ENCODE measurements at places on chromosomes 5 and 9.

GRCh38 chr9:123996731-123997421 is 14.7 kb upstream of the LHX2 start:
- no peak for DNase-seq

- no peak for DNase-seq
Measured at GRCh38 chr9:91933556-91934352, 16.3 kb downstream of the ROR2 start.

DNA sequence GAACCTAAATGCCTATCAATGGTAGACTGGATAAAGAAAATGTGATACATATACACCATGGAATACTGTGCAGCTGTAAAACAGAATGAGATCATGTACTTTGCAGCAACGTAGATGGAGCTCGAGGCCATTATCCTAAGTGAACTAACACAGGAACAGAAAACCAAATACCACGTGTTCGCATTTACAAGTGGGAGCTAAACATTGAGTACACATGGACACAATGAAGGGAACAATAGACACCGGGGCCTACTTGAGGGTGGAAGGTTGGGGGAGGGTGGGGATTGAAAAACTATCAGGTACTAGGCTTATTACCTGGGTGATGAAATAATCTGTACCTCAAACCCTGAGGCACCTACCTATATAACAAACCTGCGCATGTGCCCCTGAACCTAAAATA is 22.4 kb upstream of the DEPDC1B start:
- DNase-seq: no peak

DNA sequence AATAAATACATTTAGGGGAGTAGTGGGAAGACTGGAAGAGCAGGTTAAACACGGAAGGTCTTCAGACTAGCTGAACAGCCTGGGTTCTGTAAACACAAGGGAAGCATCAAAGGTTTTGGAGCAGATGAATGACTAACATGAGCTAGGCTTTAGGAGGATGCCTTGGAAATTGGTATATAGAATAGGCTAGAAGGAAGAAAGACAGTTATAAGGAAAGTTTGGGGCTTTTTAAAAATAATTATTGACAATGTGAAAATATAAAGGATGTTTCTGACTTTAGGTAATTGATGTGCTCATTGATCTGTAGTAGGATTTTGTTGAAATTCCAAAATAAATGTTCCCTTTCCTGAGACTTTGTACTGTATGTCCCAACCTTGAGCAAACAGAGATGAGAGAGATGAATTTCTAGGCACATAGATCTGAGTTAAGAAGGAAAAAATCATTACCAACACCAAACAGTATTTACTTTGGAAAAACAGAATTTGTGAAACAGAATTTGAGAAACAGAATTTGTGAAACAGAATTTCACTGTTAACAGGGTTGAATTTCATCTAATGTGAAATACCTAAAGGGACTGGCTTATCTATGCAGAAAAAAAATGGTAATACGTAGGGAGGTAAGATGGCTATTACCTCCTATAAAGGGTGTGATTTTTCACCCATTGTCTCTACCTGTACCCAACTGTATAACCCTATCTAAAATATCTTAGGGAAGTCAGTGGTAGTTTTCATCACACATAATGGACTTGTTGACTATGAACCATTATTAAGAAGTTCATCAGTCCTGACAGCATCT is 28.8 kb downstream of the SKP2 start:
- no peak for DNase-seq

- peak; percentile 85 for DNase-seq
Measured at GRCh38 chr9:91948597-91949391, 1.2 kb downstream of the ROR2 start.

- DNase-seq: no peak
Measured at GRCh38 chr5:101915554-101915953, 380.5 kb downstream of the SLCO4C1 start.

GRCh38 chr9:98430535-98431292 is 175.3 kb upstream of the TBC1D2 start:
- no peak for DNase-seq

GRCh38 chr5:33184367-33184766 is 256.4 kb upstream of the TARS1 start:
- no peak for DNase-seq

GRCh38 chr5:43569236-43569746 is 12.4 kb upstream of the PAIP1 start:
- no peak for DNase-seq

DNA sequence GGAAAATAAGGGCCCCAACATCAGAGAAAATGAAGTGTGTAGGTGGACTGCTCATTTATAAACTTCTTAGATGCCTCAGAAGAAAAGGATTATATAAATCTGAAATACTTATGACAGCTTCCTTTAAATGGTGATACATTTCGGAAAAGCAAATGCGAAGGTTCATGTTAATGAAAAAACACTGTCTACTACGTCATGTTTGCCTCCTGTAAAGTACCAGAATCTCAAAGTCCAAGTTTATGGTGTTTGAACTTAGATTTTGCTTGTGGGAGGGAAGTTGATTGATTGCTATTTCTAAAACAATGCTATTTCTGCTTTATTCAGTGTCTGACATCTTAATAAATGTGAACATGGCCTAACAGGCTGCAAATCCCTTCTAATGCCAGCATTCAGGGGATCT is 514.6 kb downstream of the ZNF608 start:
- DNase-seq: no peak

DNA sequence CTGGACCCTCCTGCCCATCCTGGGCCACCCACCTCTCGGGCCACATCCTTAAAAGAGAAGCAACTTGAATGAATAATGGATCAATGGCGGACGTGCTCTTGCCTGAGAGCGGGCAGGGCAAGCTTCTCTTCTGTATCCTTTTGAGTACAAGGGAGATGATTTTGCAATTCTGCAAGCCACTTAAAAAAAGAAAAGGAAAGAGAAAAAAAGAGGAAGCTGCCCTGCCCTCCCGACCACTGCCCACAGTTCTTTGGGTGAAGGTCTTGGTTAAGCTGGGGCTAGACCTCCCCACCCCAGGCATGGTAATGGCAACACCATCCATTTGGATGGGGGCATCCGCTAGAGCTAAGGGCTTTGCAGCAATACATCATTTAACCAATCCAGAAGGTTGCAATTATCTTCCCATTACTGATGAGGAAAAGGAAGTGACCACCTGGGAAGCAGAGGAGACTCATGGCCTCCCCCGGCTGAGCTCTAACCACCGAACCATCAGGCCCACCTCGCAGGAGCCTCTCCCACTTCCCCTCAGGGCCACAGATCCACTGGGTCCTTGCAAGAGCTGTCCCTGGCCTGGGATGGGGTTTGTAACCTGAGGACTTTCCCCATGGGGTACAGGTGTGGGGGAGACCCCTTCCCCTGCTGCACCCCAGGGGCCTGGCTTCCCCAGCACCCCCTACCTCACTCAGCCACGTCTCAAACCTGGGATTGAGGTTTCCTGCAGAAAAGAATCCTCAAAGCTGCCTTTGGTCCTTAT is 27.8 kb upstream of the LAMC3 start:
- DNase-seq: no peak

DNA sequence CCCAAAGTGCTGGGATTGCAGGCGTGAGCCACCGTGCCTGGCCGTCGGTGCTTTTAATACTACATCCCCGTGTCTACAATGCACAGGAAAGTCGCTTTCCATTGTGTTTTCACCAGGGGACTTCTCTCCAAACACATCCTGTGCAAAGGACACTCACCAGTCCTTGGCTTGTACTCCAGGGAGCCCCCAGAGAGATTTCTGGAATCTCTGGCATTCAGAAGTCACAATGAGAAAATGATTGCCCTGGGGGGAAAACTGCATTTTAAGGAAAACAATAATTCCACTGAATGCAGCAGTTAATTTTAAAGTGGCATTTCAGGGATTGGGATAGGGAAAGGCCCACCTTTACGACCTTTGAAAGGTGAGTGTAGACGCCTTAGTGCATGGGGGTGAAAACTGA is 112.0 kb downstream of the ADAMTS16 start:
- no peak for DNase-seq

GRCh38 chr9:28051559-28052503 is 478.6 kb upstream of the C9orf72 start:
- no peak for DNase-seq

DNA sequence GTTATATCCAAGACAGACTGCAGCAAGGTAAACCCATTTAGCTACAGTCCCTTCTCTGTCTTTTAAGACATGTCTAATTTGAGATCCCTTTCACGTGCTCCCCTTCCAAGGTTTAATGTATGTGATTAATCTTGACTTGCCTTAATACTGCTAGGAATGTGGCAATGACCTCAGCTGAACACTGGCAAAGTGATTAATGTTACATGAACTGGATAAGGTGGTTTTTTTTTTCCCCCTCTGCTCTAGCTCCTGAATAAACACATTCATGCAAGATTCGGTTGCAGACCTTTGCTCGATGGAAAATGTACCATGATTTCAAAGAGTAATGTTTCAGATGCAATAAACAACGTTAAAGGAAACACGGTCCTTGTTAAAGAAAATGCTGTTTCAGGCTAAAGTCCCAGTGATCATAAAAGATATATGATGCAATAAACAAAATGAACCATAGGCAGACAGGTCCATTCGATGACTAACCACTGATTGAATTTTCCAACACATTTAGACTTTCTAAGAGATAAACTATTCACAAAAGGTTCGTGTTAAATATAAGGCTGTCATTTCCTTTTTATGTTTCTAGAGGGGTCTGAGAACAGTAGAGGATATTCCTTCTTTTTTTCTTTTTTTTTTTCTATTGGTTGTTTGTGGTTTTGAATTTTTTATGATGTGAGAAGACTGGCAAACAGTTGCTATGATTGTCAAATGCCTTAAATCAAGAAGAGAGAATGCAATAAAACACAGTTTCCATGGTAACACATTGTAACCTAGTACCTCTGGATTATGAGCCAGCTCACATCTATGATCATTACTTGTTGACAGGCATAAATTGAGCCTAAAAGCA is 44.7 kb upstream of the ZNF608 start:
- no peak for DNase-seq

- DNase-seq: no peak
Measured at GRCh38 chr9:129416821-129417539, 203.9 kb downstream of the C9orf50 start.

DNA sequence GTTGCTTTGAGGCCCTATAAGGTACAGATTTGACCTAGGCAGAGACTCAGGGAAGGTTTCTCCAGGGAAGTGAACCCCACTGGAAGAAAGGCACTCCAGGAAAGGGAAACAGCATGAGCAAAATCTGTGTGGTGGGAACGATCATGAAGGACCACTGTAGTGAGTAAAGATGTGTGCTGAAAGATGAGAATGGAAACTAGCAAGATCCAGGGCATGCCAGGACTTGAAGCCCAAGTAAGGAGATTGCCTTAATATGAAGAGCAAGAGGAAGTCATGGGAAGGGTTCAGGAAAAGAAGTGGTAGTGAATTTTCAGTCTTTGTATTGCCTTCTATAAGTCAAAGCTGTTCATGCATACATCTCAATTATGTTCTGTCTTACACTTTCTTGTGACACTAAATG is 55.2 kb upstream of the SLIT3 start:
- no peak for DNase-seq

DNA sequence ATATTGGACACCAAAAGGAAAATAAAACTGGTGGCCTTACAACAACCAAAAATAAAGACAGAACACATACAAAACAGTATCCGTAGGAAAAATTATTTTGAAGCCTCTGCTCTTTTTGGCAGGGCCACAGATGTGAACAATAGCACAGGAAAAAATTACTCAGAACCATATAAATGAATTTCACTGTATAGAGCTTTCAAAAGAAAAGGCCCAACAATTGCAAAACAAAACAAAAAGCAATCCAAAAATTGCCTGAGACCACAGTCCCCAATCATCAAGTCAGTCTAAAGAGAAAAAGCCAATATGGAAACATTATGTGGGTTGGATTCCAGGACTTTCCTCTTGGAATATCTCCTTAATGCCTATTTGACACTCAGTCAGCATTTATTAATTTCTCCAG is 243.8 kb downstream of the CEMIP2 start:
- DNase-seq: no peak

DNA sequence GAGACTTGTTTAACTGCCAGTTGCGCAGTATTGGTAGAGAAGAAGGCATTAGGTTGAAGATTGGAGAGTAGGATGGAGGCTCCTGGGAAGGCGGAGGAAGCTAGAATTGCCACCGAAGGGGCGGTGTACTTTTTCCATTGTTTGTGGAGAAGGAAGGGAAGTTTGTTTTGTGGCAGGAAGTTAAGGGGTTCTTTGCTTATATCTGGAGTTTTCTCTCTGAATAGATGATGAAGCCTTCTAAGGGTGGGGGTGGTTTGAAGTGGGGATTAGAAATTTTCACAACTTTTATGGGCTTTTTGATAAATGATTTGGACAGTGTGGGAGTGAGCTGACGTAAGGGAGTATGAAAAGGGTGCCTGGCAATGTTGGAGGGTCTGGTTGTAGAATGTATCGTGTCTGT is 59.3 kb downstream of the SNX30 start:
- DNase-seq: no peak

DNA sequence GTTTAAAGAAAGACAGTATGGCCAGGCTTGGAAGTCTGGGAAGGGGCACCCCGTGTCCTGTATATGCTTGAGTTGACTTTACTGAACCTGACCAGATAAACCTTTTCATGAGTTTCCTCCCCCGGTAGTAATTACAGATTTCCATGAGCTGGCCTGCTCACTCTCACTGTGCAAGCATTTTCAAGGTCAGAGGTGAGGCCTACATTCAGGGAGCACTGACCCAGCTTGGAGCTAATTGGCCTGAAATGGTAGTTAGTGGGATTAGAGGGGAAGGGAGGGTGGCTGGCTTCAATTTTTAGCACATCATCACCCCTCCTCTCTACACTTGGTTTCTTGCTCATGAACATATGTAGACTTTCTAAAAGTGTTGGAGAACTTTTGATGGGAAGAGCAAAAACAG is 99.2 kb downstream of the PSAT1 start:
- no peak for DNase-seq

DNA sequence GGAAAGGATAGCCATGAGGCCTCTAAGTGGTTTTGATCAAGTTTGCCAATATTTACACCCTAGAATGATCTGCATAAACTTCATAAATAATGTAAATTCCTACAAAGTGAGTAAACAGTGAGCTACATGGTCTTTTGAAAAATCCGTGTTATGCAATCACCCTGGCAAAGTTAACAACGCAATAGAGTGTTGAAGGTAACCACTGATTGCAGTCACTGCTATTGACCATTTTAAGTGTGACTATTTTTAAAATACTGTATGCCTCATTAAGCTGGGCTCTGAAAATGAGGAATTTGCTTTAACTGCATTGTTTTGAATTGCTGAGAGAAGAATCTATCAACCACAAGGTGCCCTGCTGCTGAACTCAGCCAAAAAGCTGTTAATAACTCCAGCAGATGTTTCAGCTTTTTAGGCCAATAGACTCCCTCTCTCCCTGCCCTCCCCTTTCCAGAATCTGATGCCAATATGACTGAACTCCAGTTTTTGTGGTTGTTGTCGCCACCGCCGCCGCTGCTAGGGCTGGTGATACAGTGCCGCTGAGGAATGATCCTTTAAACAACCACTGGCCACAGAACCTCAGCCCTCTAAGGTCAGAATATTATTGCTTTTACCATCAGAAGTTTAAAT is 35.3 kb upstream of the SMARCA2 start:
- DNase-seq: no peak

GRCh38 chr9:75607521-75607920 is 283.0 kb upstream of the PCSK5 start:
- no peak for DNase-seq

DNA sequence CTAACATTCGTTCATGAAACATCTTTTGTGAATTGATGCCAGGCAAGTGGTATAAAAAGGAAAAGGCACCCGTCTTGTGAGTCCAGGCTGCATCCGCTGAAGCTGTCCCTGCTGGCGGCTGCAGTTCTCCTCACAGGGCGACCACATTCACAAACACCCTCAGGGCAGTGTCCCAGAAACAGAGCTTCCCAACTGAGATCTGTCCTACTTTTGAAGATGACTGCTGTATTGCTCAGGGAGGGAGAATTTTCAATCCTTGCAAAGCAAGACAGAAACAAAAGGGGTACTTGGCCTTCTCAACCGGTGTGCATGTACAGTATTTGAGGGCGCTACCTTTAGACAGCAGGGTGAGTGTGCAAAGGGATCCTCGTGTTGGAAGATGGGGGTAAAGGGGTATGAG is 316.1 kb downstream of the GADD45G start:
- no peak for DNase-seq

Data from right kidney (tissue), 9 donors.